ENCODE measurements at places on chromosomes 11 and 22. TPM values are rescaled to one million over a fixed set of nuclear protein-coding genes. Genes with fewer than 3 reads are reported as not detected.

- no peak for DNase-seq
Observed at GRCh38 chr11:104614117-104614680, 284.1 kb downstream of the CASP12 start.

DNA sequence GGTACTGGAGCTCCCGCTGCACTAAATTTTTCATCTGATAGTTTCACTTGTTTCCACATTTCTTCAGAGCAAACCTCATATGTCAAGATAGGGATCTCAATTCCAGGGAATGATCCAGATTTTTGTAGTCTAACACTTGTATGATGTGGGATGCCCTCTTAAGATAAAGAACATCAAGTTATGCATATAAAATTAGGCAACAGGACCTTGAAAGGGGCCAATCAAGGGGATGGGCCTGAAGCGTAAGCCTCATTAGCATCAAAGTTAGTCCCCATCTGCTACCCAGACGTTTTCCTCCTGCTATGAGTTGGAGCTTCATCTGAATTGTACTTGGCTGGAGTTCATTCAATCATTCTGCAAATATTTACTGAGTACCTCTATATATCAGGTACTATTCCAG, 17.5 kb downstream of the PDGFD start:
- DNase-seq, result no peak

DNA sequence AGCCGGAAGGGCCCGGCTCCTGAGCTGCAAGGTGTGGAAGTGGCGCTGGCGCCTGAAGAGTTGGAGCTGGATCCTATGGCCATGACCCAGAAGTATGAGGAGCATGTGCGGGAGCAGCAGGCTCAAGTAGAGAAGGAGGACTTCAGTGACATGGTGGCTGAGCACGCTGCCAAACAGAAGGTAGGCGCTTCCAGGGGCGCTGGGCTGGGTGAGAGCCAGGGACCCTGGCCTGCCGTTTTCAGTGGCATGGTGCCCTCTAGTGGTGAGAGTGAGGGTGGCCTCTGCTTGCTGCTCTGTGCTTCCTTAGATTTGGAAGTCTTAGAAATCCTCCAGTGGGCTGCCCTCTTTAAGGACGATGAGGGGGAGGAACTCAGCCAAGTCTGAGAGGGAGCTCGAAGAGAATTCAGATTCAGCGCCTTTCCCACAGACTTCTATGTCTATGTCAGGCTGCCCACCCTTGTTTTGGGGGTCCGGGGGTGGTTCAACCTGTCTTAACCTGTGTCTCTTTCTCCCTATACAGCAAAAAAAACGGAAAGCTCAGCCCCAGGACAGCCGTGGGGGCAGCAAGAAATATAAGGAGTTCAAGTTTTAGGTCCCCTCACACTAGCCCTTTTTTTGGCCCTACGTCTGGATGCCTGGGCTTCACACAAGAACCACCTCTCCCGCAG, 1.8 kb upstream of the PACS1 start:
- peak; percentile 84 for DNase-seq

DNA sequence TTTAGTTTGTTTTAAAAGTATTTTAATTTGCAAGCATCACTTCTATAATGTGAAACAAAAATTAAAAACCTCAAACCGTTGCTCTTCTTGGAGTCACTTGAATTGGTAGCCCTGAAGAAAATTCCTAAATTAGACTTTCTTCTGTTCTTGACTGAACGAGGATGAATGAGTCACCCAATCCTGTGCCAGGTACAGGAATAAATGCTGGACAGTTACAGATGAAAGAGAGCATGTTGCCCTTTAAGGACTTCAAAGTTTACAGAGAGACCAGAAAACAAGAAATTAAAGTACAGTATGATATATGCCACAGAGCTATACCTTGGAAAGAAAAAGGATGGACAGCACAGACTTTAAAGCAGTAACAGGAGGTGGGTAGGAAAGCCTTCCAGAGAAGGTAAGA, 41.3 kb upstream of the CXCR5 start:
- DNase-seq, result no peak

DNA sequence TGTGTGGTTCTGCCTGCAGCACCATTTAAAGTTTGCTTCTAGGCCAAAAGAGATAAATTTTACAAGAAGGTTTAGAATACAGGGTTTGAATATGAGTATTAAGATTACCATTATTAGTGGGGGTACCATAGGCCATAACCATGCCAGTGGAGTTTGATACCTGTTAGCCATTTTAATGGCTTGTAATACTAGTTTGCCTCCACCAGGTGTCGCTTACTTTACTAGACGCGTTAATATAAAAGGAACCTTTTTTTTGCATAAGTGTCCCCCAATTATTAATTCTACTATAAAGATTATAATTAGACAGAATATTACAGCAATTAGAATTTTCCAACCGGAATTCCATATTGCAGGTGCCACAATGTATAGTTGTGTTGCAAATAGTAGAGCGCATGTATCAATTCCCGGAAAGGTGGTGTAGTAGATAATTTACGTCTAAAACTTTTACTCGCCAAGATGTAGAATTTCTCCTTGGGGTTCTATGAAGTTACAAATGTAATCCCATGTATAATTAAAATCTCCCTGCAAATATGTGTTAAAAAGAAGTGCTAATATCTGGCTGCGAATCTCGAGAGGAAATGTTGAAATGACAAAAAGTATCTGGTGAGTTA, 16.1 kb downstream of the MS4A6E start:
- peak; percentile 23 for DNase-seq

DNA sequence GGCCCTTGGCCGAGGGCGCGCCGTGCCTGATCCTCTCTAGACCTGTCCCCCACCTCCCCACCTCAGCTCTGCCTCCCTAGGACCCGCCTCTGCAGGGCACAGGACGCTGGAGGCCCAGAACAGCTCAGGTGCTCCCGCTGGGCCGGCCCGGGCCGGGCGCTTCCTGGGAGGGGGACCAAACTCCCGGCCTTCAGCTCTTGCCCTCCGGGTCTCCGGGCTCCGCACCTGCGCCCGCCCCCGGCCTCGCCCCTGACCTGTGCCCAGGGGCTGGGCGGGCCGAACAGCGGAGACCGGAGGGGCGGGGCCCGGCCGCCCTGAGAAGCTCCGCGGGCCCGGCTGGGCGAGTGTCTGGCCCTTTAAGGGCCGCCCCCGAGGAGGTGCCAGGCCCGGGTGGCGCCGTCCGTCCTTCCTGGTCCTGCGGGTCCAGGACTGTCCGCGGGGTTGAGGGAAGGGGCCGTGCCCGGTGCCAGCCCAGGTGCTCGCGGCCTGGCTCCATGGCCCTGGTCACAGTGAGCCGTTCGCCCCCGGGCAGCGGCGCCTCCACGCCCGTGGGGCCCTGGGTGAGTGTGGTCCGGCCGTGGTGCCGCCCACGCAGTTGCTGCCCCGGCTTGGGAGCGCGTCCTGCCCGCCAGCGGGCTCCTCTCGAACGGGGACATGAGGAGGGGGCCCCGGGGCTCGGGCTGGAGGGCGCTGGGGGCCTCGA, at the start of gene SSH3:
Gene SSH3, plus strand, starts transcription at position 399 of the 703 bp plus-strand sequence. Its CDS starts 96 bp downstream, at position 495.
- DNase-seq, result peak; percentile 90

GRCh38 chr11:60310407-60310998, 16.6 kb upstream of the MS4A6E start:
- DNase-seq, result no peak

DNA sequence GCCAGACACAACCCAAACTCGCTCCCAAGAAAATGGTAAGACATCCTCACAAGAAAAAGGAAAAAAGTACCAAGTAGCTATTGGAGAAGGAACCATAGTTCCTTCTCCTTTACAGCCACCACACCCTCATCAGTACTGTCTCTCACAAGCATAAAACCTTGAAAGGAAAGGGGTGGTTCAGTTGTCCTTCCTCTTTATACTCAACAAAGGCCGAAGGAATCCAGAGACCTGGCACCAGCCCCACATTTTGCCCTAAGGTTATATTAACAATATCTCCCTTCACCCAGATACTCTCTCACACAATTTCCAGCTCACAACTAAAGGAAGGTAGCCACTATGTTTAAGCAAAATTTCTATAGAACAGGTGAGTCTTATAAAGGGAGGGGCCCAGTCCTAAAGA, 8.5 kb downstream of the FHIP1B start:
- DNase-seq, result no peak

DNA sequence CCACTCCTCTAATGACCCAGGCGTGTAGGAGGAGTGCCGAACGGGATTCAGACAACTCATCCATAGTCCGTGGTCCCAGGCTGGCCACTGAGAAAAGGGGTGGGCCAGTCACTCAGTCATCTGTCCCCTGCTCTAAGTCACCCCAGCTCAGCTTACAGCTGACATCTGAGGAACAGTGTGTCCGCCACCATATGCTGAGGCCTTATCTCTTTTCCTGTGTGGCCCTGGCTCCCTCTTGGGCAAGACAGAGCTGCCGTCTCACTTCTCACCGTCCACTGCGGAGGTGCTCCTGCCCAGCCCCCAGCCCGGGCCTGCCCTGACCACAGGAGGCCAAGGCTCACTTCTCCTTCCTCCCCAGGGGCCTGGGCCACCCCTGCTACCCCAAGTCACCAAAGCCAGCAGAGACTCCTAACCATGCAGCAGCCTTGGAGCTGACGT, 6.8 kb downstream of the CCDC86 start:
- DNase-seq, result no peak

GRCh38 chr11:121567995-121568394, 115.2 kb upstream of the SORL1-AS1 start:
- DNase-seq, result no peak

GRCh38 chr22:44003405-44004103, 20.5 kb upstream of the PARVB start:
- DNase-seq, result no peak

GRCh38 chr11:110544779-110545178, 115.0 kb downstream of the FDX1 start:
- no peak for DNase-seq

DNA sequence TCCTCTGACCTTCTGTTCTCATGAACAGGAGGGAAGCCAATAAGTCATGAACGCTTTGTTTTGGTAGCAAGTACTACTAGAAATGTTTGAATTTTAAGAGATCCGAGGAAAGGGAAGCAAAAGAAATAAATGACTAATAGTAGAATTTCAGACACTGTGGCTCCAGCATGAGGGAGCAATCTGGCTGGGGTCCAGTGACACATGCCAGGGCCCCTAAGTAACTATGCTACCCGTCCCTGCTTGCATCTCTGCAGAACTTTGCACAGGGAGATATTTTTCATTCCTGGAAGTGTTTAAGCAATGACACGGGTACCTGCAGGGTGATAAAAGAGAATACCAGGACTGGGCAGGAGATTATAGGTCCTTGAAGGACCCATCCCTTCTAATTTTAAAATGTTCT, 7.3 kb upstream of the ADAMTS8 start:
- no peak for DNase-seq

DNA sequence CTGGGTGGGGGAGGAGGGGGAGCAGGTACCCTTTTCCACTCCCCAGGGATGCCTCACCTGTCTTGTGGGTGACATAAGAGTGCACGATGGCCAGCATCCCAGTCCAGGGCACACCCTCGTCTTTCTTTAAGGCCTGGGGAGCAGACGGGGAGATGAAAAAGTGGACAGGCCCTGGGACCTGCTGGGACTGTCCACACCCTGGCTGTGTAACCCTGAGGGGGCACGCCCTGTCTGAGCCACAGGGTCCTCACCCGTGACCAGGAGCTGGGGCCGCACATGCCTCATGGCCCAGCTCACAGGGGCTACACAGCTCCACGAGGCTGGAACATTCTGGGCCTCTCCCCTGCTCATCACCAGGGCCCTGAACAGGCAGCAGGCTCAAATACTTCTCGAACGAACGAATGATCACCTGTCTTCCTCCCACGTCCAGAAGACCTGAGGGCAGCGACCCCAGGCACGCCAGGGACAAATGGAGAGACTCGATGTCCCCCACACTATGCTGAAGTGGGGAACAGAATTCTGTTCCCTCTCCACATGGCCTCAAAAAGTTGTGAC, 123.9 kb downstream of the PHF21B start:
- DNase-seq, result no peak

DNA sequence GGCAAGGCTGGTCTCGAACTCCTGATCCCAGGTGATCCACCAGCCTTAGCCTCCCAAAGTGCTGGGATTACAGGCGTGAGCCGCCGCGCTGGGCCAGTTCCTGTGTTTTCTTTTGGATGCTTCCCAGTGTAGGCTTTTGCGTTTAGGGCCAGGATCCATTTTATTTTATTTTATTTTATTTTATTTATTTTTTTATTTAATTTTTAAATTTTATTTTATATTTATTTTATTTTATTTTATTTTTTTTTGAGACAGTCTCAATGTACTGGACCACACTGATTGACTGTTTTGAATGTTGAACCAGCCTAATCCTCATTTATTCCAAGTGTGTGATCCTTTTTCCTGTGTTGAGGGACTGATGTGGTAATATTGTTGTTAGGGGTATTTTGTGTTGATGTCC, 8.4 kb downstream of the EPS8L2 start:
- DNase-seq, result no peak

- DNase-seq, result no peak
Observed at GRCh38 chr11:61588728-61589191, 7.9 kb upstream of the SYT7 start.

- no peak for DNase-seq
Observed at GRCh38 chr11:57619331-57619730, 21.8 kb downstream of the SERPING1 start.

DNA sequence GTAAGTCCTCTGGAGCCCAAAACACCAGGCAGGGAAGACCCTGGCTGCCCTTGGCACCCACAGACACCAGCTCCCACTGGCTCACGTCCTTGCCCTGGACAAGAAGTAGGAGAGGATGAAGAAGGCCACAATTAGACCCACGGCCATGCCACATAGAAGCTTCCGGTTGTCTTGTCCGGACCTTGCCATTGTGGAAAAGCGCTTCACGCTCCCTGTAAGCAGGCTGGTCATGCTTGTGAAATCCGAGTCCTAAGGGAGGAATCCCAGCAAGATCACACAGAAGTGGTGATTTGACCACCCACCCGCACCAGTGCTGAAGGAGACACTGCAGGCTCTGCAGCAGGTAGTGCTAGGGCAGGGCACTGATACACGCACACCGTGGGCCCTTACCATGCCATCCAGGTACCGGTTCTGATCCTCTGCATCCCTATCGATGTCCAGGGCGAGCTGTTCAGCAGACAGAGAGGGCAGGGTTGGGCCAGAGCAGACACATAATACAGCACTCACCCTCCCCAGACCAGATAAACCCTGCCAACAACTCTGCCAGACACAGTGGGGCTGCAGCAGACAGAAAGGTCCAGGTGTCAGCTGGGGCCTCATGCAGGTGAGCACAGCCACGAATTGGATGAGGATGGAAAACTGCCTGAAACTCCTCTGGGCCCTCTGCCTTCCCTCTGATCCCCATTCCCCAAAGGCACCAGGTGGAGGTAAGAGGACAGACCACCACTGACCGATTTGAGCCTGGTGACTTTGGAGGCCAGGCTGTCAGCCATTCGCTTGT, 1.8 kb downstream of the BET1L start:
- DNase-seq, result no peak

- no peak for DNase-seq
Observed at GRCh38 chr11:109132539-109132938, 289.5 kb upstream of the C11orf87 start.

Gene SREBF2
- 145 TPM for total RNA-seq

Gene CARD18
- not detected for total RNA-seq

Gene RIMBP3B
- 0.17 TPM for total RNA-seq

Gene ATXN10
- 243 TPM for total RNA-seq

Gene ACCSL
- not detected for total RNA-seq

Gene MMP7
- 171 TPM for total RNA-seq

Gene SAA4
- total RNA-seq, result 2.6 TPM

Gene TREH
- total RNA-seq, result 0.21 TPM

Gene BEST1
- total RNA-seq, result 1.1 TPM

Gene USP2
- total RNA-seq, result 1.1 TPM

Gene OOSP2
- not detected for total RNA-seq

Data from Calu3 (cell line).